AG04450 (cell line): ENCODE measurements at places on chromosomes 2 and 18. TPM values are rescaled to one million over a fixed set of nuclear protein-coding genes. Genes with fewer than 3 reads are reported as not detected.

GRCh38 chr2:110100480-110100879 lies 15.1 kb downstream of the MALL start:
- DNase-seq: no peak

- no peak for DNase-seq
Observed at GRCh38 chr2:217609952-217610351, 392.8 kb downstream of the TNS1 start.

GRCh38 chr2:32758232-32758631 lies 130.4 kb downstream of the TTC27 start:
- DNase-seq: no peak

- DNase-seq: no peak
Observed at GRCh38 chr18:79469309-79469708, 73.6 kb downstream of the NFATC1 start.

GRCh38 chr2:20216130-20217025 lies 8.6 kb downstream of the SDC1 start:
- DNase-seq: no peak

- no peak for DNase-seq
Observed at GRCh38 chr2:48691935-48692691, 63.4 kb downstream of the LHCGR start.

- DNase-seq: no peak
Observed at GRCh38 chr2:2333076-2333475, 2.0 kb upstream of the MYT1L start.

Gene SLC9A2
- not detected in 2 replicates for polyA plus RNA-seq

DNA sequence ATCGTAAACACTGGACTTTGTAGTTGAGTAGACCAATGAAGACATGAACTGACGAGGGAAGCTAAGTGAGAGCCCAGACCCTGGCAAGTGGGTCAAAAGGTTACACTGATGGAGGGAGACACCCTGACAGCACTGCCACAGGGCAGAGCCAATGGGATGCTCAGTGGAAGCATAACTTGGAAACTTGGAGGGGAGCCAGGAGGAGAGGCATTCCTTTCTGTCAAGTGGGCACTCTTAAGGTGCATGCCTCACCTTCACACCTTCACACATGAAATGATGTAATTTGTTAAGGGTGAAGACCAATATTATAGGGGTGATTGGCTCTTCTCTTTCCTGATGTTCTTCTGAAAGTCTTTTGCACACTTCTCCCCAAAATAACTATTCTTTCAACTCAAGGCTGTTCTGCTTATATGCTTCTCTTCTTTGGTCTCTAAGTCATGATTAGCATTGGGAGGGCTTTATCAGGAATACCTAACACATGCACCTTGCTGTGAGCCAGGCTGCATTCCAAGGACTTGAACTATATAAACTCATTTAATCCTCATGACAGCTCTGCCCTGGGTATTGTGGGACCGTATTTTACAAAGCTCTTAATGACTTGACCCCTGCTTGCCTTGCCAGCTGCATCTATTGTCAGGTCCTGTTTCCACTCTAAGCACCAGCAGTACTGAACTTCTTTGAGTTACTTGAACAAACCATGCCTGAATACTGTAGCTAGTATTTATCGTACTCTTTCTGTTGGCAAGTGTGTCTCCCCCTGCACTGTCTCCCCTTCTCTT lies 19.0 kb downstream of the RPL37A start:
- no peak for DNase-seq
